ENCODE measurements at places on chromosomes 13 and 19.

DNA sequence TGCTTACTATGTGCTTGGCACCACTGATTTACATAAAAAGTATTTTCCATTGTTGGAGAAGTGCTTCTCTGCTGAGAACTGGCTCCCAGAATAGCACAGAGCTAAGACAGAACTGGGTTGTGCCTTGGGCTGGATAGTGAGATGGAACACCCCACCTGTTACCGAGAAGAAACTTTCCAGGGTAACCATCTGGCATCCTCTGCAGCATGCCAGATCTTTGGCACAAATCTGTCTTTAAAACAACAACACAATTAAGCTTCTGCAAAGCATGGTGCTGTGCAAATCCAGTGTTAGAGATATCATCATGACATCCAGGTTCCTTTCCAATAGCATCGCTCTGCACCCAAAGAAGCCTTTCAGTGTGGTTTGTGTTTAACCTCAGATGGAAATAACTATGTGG is 202.5 kb upstream of the RFC3 start:
- DNase-seq = no peak

GRCh38 chr13:50428183-50428877 is 413.1 kb downstream of the KCNRG start:
- no peak for DNase-seq

- no peak for DNase-seq
Observed at GRCh38 chr13:24161010-24161775, 673 bp downstream of the SPATA13 start.

GRCh38 chr13:84430015-84430414 is 547.7 kb upstream of the SLITRK1 start:
- DNase-seq = no peak

DNA sequence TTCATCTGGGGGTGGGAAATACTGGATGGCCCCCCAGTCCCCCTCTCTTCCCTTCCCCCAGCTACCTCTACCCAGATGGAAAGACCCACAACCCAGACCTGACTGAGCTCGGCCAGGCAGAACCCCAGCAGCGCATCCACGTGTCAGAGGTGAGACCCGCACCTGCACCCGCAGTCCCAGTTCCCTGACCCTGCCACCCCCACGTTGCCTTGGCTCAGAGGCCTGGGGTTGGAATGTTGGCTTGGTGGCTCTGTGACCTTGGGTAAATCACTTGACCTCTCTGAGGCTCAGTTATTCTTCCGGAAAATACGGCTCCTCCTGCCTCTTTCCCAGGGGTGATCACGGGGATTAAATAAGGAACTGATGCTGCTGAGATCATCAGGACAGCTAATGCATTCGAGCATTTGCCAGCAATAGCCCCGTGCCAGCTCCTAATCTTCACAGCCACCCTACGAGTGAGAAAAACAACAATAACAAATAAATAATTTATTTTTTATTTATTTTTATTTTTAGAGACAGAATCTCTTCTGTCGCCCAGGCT is 12.3 kb downstream of the CBLC start:
- DNase-seq = no peak

DNA sequence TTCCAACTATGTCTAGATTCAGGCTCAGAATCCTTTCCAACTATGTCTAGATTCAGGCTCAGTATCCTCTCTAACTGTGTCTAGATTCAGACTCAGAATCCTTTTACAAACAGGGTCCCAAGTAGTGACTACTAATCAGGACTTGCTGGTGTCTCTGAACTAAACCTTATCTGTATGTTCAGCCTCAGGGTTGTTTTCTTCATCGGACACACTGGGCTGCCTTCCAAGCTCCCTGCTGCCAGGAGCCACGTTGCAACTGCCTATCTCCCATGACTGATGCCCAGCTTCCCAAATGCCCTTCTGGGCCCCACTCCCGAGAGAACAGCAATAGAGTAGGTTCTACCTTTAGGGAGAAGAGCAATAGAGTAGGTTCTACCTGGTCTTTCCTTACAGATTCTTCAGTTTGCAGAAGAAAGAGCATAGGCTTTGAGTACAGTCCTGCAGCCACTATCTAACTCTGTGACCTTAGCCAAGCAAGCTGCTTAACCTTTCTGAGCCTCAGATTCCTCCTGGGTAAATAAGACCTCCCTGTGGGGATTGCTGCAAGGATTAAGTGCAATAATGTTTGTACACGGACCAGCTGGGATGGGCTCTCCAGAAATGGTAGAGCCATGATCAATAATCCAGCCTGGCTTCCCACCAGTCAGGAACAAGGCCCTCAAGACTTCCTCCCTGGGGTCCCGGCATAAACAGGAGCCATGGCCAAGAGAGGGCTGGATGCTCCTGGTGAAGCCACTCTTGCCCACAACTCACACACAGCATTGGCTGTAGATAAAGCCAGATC is 61.5 kb downstream of the ZIC5 start:
- DNase-seq = no peak

DNA sequence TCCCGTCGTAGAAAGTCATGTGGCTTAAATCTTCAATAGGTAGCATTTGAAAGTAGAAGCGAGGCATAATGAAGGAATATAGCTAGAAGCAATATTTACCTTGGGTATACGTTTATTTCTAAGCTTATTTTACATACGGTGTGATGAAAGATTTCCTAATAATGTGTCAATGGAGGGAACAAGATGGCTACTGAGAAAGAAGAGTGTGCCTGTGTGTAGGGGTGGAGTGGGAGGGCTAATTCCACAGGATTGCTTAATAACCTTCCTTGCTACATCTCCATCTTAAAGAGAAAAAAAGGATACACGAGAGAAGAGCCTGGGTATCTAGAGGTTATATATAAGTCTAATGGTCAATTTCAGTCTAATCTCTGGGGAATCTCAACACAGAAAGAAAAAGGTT is 2.0 kb downstream of the SPART start:
- no peak for DNase-seq

DNA sequence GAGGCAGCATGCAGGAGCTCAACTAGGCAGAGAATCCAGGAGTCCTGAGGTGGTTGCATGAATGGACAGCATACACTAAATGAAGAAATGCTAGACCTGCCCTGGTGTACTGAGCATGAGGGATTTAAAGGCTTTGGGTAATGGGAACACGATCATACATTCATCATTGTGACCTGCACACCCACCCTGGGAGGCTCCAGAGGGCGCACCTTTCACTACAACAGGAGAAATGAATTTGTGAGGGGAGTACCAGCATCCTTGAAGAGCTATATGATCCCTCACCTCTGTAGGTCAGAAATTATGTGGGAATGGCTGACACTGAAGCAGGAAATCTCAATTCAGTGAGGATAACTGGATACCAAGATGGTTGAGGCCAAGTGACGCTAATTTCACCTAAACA is 8.9 kb downstream of the KLK2 start:
- DNase-seq = no peak

GRCh38 chr19:35901854-35902661 is at the start of gene HCST:
Gene HCST (plus strand): TSS chr19:35902529. CDS start chr19:35902594, 65 bp downstream.
- no peak for DNase-seq

- DNase-seq = peak; percentile 51
Observed at GRCh38 chr19:36605101-36605876, at the start of gene ZNF382. Gene ZNF382 (plus strand): TSS chr19:36605313. CDS start chr19:36609915, 4,602 bp downstream.

- no peak for DNase-seq
Observed at GRCh38 chr19:33150852-33151518, 19.1 kb downstream of the WDR88 start.

DNA sequence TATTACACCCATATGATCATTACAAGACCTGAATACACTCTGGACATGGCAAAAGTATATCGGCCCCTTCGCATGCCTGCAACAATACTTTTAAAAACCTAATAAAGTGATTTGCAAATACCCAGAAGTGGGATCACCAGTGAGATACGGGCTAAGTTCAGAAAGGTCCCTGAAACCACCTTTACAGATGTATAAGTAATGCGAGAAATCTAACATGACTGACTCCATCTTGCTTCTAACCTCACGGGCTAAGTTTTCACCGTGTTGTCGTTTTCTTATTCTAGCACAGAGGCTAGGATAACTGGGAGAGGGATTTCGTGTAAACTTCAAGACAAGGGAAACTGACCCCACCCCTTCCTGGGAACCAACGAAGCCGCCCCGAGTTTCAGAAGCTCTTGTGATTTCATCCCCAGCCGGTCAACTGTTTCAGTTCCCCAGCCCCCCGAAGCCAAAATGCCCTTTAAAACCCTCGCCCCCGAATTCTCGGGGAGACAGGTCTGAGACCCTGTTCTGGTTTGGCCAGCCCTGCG is 703 bp downstream of the NEK3 start:
- no peak for DNase-seq

- DNase-seq = no peak
Observed at GRCh38 chr13:75357576-75358289, 124.2 kb downstream of the TBC1D4 start.

DNA sequence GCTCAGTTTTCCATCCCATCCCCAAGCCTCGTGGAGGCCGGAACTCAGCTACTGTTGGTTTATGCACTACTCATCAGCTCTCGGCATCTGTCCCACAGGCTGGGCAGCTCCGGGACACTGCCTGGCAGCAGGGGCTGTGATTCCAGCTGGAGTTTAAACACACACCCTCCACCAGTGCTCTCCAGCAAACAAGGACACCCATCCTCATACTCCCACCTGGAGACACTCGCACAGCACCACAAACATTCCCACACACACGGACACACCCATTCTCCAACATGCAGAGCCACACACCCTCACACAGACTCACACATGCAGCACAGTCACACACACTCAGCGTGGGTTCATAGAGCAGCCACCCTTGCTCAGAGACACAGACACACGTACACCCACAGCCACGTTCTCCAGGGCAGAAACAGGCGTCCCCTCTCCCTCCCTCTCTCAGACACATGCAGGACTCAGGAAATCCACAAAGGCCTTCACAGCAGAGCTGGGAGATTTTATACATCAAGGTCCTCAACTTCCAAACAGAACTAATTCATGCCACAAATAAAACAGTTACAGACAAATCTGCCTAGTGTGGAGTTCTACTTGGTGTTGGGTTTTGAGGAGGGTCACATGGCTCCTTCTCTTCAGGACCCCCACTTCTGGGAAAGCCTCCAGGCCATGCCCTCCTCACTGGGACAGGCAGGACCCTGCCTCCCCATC is 785.4 kb downstream of the UQCRFS1 start:
- DNase-seq = no peak

GRCh38 chr13:89925107-89925506 is 1422.4 kb upstream of the MIR17HG start:
- DNase-seq = no peak

DNA sequence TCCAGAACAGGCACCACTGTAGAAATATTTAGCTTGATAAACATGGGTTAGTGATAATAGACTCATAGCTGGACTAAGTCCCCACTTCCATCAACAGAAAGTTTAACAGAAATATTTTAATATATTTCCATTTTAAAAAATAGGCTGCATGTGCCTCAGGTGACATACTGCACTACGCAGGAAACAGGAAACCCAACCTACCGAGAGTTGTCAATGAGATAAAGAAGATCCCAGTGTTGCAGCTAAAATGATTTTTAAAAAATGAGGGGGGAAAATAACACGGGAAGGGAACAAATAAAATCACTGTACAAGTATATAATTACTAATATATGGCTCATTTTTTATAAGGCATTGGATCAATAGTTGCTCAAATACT is 154.8 kb downstream of the TBC1D4 start:
- DNase-seq = no peak

DNA sequence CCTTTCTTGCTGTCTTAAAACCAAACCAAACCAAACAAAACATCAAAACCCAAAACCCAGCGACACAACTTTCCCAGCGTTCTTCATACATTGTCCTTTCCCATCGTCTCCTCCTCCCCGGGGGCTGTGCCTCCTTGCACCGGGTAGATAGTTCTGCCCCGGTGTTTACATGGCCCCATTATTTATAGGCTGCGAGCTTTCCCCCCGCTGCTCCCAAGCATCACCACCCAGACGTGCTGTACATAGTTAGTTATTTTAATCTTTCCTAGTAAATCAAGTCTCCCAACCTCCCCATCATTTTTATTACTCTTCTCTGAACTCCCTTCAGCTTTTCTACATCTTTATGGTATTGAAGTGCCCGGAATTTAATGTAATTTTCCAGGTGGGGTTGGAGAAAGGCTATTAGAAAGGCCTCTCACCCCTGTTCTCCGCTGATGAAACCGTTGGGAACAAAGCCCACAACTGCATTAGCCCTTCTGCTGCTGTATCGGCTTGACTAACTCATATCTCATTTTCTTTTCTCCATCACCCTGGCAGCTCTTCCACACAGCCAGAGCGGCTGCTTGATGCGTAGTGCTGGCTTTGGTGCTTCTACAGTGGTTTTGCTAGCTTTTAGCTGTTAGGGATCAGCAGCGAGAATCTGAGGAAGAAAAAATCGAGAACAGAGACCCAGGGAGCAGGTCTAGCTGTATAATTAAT is 53.1 kb downstream of the FGF9 start:
- no peak for DNase-seq

- DNase-seq = peak; percentile 92
Observed at GRCh38 chr19:57578487-57579205, at the start of gene ZNF416. Gene ZNF416 (minus strand): TSS chr19:57578911. CDS start chr19:57578704, 207 bp downstream.

GRCh38 chr13:97119943-97120342 is 102.2 kb upstream of the MBNL2 start:
- DNase-seq = no peak

GRCh38 chr19:13120031-13120430 is 2.0 kb downstream of the NACC1 start:
- DNase-seq = no peak

DNA sequence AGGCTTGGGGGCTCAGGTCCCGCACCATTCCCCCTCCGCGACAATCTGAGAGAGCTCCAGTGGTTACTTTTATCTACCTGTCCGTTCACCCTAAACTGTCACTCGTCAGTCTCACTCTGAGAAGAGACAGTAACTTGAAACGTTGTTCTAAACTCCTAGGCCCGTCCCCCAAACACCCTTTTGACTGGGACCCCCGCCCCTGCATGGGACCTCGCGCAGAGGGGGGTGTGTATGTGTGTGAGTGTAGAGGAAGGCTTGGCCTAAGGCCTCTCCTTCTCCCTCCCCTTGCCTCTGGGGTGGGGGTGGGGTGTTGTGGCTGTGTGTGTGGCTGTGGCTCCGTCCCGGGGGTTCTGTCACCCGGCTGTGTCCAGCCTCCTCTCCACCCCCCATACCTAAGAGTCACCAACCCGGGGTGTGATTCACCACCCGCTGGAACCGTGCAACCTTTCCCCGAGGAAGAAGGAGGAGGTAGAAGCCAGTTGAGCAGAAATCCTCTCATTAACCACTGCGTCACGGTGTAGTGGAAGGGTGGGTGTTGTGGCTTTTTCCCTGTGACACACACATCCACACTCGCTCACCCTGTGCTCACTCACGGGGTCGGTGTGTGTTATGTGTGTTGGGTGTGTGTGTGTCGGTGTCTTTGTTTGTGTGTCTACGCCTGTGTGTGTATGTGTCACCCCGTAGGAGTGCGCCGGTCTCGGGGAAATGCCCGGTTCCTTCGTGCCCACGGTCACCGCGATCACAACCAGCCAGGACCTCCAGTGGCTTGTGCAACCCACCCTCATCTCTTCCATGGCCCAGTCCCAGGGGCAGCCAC is 2.4 kb downstream of the FOSB start:
- DNase-seq = no peak

GRCh38 chr13:111940892-111941291 is 126.1 kb upstream of the SOX1 start:
- DNase-seq = no peak
